ENCODE measurements at places on chromosomes 2 and 18.

DNA sequence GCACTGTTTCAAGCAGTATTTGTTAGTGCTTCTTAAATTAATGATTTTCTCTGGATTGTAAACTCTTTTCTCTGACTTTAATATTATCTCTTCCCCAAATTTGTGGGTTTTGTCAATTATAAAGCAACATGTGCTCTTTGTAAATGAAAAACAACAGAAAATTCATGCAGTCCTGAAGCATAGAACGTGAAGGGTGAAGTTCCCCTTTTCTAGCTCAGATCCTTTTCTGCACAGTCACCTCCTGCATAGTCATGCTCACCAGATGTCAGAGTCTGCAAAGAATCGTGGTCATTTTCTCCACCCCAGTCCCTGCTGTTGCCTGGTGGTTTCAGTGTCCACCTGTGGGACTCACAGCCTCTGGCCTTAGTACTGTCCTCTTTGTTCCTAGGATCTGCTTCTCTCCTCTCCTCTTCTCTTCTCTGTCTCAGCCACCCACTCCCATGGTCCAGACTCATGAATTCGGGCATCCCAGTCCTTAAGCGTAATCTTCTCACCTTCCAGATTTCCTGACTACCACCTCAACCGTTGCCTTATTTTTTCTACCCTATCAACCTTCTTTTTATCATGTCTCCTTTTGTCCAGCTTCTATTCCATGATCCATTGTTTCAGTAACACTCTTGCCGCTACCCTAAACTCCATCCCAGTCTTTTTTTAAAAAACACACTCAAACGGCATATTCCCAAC lies 229.1 kb downstream of the RTP5 start:
- DNase-seq, result no peak

DNA sequence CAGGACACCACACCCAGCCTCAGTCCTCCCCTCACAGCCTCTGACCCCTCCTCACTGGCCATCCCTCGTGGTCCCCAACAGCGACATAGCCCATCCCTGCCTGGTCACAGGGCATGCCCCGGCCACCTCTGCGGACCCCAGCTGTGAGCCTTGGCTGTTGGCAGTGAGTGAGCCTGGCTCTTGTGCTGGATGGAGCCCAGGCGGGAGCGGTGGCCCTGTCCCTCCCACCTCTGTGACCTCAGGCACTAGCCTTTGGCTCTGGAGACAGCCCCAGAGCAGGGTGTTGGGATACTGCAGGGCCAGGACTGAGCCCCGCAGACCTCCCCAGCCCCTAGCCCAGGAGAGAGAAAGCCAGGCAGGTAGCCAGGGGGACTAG lies 7.9 kb downstream of the DES start:
- no peak for DNase-seq

DNA sequence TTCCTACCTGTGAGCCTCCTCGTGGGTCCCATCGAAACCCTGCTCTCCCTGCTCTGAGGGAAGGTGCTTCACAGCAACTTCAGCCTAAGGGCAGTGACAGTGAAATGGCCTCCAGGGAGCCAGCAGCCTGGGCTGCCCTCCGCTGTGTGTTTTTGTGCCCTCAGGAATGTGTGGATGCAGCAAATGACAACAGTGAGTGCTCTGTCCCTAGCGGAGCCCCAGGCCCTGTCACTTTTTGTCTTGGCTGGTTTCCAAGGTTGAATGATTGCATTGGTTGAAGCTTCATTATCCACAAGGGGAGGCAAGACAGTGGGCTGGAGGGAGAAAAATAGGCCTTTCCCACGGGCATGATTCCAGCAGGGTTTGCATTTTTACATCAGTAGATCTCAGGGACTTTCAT lies 42.9 kb downstream of the STON1 start:
- DNase-seq, result no peak

DNA sequence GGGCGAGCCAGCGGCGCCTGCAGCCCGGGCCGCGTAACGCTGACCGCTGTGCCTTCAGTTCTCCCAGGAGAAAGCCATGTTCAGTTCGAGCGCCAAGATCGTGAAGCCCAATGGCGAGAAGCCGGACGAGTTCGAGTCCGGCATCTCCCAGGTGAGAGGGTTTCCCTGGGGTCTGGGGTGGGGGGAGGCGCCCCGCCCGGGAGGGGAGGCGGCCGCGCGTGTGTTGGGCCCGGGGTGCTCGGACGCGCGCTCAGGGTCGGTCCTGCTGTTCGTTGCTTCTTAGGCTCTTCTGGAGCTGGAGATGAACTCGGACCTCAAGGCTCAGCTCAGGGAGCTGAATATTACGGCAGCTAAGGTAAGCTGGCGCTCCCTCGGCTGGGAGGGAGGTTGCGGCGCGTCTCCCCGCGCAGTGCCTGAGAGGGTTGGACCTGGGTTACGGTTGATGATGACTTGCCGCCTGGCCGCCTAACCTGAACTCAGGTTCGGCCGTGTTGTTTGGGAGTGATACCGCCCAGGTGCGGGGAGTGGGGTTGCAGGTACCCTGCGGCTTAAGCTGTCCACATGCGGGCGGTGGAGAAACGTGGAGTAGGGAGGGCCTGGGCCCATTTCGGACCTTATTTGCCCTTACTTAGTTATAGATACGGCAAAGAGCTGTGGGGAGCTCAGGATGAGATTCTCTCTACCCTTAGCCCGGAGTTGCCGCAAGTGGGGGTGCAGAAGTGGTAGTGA lies 638 bp downstream of the RPS7 start:
- DNase-seq, result no peak

- DNase-seq, result no peak
Observed at GRCh38 chr2:231003186-231003585, 7.3 kb downstream of the SPATA3 start.

- no peak for DNase-seq
Observed at GRCh38 chr2:7468955-7469354, 551.7 kb downstream of the RNF144A start.

- no peak for DNase-seq
Observed at GRCh38 chr2:176621350-176621749, 352.1 kb downstream of the MTX2 start.

GRCh38 chr2:207791579-207792243 lies 22.0 kb upstream of the FZD5 start:
- no peak for DNase-seq

Measured in GM04503 (cell line).